ENCODE measurements at places on chromosomes 7 and 10.

GRCh38 chr7:14604606-14605005 lies 297.9 kb downstream of the DGKB start:
- no peak for DNase-seq

DNA sequence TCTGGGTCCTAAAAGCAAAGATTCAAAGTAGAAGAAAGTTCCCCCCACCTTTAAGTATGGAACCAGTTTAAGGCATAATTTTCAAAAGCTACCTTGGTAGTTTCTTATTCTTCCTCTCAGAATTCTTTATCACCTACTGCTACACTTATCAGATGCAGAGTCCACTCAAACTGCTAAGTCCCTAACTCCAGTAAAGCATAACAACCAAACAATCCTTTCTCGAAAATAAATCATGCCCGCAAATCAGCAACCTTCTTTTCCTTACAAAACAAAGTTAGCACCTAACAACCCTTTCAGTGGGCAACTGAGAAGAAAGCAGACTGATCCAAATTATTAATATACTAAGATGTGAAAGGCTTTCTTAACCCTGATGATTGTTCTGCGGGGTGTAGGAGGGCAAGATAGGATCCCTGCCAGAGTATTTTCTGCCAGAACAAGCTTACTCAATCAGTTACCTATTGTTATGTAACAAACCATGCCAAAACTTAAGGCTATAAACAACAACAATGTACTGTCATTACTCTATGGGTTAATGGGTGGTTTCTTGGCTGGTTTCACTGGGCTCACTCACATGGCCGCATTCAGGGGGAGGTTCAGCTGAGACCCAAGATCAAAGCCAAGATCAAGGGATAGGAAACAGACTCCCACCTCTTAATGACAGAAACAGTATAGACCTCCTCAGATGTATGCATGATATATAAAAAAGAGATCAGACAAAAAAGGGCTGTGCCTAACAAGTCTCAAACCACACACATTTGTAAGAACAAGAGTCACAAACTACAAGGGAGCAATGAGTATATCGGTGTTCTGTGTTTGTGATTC lies 42.0 kb downstream of the CCDC6 start:
- DNase-seq, result no peak

DNA sequence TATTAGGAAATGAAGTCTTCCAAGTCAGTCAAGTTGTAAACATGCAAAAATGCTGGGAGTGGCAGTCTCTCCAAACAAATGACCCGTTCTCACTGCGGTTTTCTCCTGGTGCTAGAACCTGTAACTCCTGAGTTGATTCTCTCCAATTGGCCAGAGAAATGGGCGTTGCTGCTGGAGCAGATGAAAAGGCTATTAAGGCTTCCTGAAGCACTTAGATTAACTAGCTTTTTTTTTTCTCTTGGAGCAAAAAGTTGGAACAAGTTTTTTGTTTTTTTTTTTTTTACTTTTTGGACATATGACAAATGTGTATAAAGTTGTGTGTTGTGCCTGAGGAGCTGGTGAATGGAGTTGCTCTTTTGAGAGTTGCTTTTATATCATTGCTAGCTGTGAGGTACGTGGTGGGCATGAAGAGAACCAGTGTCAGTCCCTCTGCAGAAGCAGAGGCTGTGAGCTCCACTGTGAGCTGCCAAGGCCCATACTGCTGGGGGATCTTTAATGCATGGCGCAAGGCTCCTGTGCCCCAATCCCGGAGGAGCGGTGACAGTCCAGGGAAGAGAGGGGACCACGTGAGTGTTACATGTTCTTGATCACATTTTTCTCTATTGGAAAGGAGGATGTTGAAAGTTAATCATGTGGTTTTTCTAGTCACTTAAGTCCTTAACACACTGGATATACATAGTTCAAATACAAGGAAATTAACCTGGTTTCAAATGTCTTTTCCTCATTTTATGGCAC lies 393.6 kb upstream of the GALNT17 start:
- DNase-seq, result no peak

- no peak for DNase-seq
These were observed 364.3 kb upstream of the PLXDC2 start for GRCh38 chr10:19451937-19452336.

- peak; percentile 22 for DNase-seq
These were observed 217.9 kb downstream of the SFMBT2 start for GRCh38 chr10:7192831-7193361.

- no peak for DNase-seq
These were observed 33.4 kb downstream of the DCLRE1A start for GRCh38 chr10:113820507-113820906.

DNA sequence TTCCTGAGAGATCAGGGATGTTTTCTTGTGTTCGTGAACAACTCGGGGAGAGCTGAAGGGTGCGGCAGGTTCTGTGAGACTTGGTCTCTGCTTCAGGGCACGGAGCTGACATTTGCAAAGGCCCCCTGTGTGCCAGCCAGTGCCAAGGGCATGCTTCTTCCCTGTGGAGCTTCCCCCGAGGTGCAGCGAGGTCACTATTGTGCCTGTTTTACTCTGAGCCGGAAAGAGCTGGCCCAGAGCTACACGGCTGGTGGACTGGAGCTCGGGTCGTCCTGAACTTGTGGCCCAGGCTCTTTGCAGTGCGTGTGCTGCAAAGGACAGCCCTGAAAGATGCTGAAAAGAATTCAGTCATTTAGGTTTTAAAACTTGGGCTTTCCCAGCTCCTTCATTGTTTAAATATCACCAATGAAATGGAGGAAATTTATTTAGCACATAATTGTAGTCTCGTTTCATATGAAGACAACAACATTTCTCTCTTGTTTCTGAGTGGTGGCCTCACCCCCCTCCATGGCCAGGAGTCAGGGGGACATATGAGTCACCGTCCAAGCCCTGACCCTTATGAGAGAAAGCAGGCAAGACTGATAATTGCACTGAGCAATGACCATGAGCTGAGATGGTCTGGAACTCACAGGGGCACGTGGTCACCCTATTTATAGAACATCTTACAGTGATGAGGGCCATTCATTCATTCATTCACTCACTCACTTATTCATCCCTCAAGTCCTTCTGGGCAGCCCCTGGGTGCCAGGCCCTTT lies 102.6 kb downstream of the PTPRE start:
- no peak for DNase-seq
